Stimulated activated CD8-positive, alpha-beta memory T cell treated with anti-CD3 and anti-CD28 coated beads, Interleukin-4, amount 100 ng/mL, for 4 hours (primary cell): ENCODE measurements at places on chromosomes 16 and 17.

GRCh38 chr16:14181371-14182050 lies 110.4 kb downstream of the MRTFB start:
- no peak for DNase-seq

GRCh38 chr16:69769404-69769803 lies 7.3 kb downstream of the WWP2 start:
- DNase-seq: no peak

GRCh38 chr17:83110735-83111134 lies 31.3 kb downstream of the METRNL start:
- DNase-seq: no peak

DNA sequence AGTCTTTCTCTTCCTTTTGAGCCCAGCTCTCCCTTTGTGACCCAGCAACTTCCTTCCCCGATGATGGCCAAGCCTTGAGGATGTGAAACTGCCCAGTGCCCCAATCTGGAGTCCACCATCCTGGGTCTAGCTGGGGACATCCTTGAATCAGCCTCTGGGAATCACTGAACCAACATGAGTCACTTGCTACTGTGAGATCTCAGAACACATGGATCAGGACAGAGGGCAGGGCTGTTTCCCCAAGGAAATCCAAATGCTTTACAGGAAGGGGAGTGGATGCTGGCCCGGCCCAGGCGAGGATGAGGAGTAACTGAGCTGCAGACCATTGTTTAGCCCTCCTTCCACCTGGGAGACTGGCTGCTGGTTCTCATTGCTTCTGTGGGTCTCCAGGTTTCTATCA lies 547.6 kb downstream of the WWOX start:
- DNase-seq: no peak

DNA sequence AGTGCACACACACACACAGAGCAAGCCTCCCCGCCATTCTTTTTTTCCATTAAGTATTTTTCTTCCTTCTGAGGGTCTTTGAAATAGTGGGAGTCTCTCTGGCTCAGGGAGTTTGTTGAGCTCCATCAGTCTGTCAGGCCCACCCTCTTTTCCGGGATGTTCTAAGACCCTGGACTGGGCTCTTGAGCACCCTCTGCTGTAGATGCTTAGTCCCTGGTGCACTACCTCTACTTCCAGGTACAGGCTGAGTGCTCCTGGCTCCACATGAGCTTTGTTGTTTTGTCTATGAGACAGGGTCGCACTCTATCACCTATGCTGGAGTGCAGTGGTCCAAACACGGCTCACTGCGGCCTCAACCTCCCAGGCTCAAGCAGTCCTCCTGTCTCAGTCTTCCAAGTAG lies 20.7 kb downstream of the LIMD2 start:
- DNase-seq: no peak

GRCh38 chr17:80704381-80704819 lies 159.8 kb downstream of the RPTOR start:
- no peak for DNase-seq

DNA sequence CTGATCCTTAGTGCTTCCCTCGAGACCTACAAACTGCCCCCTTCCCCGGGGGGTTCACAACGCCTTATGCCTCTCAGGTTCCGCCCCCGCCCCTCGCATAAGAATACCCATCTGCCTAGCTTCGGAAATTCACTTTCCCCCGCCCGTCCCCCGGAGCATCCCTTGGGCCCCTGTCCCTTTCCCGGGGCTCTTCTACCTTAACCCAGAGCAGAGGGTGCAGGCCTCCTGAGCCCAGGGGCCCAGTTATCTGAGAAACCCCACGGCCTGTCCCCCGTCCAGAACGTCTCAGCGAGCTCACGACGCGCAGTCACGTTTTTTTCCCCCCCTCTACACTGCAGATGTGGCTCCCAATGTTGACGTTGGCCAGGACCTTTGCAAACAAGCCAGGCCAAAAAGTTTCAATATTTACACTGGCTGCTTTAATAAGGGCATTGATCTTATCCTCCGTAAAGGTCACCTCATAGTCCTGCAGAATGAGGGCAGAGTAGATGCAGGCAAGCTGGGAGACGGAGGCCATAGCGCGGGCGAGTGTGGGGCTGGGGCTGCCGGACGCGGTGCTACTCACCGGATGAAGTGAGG lies 1.4 kb upstream of the NBR1 start:
- no peak for DNase-seq

GRCh38 chr17:73288534-73289302 lies 23.1 kb downstream of the CDC42EP4 start:
- DNase-seq: no peak

GRCh38 chr17:8016632-8017424 lies 14.4 kb downstream of the GUCY2D start:
- no peak for DNase-seq

DNA sequence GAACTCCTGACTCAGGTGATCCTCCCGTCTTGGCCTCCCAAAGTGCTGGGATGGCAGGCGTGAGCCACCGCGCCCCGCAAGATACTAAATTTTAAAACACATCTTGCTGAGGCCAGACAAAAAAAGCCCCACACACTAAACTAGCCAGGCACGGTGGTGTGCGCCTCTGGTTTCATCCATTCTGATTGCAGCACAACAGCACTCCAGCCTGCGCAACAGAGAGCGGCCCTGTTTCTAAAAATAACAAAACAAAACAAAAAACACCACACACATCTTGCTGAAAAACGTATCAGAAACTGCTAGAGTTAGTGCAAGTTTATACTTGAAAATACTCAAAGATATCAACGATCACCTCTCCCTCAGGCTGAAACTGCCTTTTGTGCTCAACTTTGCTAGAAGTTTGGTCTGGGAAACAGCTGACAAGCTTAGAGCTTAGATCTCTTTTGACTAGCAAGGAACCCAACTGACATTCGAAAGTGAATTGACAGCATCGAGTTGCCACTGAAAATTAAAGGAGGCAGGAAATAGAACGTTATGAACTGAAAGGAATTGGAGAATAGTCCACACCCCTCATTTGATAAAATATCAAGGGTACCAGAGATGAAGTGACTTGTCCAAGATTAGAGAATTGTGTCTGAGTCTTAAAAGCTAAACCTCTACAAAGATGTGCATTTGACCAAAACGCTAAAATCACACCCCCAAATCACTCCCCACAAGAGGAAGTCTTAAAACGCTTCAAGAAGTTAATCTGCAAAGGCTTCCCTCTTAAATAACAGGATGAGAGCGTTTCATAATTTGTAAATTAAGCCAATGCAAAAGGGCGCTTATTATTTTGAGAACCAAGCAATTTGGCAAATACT lies 908 bp downstream of the COG4 start:
- DNase-seq: no peak

GRCh38 chr17:36507266-36507665 lies 20.8 kb downstream of the ZNHIT3 start:
- no peak for DNase-seq

DNA sequence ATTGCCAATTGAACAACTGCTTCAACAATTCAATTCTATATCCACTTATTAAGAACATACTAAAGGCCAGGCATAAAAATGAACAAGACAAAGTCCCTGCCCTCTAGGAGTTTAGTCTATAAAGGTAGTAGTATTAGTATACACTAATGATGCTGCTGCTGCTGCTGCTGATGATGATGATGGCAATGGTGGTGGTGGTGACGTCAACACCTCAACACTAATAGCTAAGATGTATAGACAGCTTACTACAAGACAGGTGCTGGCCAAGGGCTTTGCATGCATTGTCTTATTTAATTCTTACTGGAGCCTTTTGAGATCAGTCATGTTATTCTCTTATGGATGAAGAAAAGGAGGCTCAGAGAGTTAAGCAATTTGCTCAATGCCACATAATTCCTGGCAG lies 164.4 kb upstream of the ASIC2 start:
- DNase-seq: no peak

- no peak for DNase-seq
Measured at GRCh38 chr17:7823581-7824001, 10.4 kb upstream of the KDM6B start.

DNA sequence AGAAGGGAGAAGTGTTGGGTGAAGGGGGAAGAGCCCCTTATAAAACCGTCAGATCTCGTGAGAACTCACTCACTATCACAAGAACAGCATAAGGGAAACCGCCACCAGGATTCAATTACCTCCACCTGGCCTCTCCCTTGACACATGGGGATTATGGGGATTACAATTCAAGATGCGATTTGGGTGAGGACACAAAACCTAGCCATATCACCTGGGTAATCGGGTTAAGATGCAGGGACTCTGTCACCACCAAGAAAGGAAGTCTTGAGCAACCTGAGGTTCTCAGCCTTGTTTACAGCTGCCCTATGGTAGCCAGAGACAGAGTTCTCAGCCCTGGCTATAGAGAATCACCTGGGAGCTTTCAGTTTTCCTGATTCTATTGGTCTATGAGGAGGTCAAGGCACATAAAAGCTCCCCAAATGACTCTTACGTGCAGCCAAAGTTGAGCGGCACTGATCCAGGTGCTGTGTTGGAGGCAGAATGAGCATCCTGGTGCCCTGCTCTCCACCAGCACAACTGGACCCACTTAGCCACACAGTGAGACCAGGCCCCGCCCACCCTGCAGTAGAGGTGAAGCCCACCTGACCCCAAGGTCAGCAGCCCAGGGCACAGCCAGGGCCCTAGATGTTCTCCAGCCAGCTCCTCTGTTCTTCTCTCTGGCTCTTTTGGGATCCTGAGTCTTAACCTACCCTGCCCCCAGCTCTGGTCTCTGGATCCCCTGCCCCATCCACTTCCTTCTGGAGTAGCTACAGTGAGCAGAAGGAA lies 138.5 kb upstream of the CDH5 start:
- DNase-seq: no peak
